ENCODE measurements at places on chromosomes 13 and 19.

DNA sequence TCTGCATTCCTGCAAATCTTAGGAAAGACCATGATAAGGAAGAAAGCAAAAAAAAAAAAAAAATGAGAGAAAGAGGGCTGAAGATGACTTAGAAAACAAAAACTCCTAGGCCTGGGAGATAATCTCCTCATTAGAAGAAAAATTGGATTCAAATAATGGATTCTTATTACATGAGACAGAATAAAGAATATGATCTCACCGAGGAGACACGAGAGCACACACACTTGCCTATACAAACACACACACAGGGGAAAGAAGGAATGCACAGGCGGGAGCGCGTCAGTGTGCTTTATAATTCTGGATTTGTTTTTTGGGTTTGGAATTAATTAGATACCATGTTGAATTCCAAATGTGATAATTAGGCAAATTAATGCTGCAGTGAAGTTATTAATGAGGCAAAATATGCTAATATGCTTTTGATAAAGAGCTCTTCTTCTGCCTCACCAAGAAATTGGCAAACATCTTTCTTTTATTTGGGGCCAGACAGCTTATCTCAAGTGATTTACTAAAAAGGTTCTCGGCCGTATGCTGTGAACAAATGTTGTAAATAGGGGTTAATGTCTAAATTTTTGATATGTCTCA, 36.1 kb upstream of the PCDH8 start:
- DNase-seq, result no peak

DNA sequence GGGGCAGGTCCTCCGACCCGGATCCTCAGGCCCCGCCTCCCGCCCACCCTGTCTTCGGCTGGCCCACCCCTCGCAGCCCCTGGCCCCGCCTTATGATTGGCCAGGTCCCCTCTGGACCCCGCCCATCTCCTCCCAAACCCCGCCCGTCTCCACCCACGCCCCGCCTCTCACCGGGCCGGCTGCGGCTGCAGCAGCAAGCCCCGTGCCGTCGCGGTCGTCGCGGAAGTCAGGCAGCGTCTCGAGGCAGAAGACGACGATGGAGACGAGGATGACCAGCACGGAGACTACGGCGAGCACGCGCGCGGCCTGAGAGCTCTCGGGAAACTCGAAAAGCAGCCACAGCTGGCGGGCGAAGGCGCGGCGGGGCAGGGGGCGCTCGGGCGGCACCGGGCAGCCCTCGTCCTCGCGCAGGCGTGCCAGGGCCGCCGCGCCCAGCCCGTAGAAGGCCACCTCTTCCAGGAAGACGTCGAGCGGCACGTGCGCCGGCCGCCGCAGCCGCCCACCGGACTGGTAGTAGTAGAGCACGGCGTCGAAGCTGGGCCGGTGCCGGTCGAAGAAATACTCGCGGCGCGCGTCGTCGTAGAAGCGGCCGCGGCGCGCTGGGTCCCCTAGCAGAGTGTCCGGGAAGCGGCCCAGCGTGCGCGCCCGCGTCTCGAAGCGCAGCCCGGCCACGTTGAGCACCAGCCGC, 495 bp downstream of the KCNA7 start:
- no peak for DNase-seq

DNA sequence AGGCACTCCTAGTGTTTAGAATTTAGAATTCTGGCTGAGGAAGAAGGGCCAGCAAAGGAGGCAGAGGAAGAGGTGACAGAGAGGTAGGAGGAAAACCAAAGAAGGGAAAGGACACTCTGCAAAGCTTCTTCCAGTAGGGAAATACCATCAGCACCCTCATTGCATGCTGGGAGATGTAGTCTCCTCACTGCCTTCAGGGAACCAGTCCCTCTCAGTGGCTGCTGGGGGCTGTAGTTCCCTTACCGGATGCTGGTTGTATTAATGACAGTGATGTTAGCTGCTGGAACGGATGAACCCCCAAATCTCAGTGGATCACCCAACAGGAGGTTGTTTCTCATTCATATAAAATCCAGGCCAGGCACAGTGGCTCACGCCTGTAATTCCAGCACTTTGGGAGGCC, 10.1 kb downstream of the GRIN2D start:
- DNase-seq, result no peak

DNA sequence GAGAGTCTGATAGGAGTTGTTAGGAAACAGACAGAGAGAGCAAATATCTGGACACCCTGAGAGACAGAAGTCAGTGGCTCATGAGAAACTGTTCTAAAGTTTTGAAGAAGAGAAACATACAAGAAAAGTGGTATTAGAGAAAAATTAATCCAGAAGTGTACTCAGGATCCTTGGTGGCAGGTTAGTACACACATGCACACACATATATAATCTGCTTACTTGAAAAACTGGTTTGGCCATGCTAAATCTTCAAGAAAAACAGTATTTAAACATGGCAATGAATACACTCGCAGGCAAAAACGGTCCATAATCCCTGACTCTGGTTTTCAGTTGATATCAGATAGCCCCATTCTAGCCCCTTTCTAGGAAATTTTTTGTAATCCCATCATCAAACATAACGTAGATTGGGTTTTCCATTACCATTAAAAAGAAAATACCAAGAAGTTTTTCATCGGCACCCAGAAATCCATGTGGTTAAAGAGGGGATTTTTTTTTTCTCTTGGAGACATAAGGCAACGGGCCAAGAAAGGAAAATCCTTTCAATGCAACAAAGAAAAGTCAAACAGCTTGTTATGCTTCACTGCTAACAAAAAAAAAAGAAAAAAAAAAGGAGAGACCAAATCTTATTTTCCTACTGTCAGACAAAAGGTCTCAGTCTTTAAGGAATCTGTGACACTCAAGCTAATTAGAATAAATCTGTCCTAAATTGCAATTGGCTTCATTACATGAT, 178.0 kb upstream of the MIR17HG start:
- no peak for DNase-seq

GRCh38 chr19:31801611-31802010, 452.4 kb upstream of the TSHZ3 start:
- no peak for DNase-seq

DNA sequence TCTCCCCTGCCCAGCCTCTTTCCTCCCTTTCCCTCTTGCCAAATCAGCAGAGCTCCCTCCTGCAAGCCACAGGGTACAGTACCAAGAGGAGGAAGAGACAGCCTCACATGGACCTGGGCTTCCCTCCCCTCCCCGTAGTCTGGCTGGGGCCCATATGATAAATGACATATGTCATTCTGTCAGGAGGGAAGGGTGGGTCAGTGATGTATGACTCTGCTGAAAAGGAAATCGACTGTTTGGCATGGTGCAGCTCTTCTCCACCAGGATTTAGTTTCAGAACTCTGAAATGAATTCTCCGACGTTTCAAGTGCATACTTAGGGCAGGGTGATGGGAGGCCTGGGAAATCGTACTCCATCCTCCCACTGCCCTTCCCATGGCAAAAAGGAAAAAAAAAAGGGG, 9.8 kb downstream of the TSHZ3 start:
- DNase-seq, result no peak

DNA sequence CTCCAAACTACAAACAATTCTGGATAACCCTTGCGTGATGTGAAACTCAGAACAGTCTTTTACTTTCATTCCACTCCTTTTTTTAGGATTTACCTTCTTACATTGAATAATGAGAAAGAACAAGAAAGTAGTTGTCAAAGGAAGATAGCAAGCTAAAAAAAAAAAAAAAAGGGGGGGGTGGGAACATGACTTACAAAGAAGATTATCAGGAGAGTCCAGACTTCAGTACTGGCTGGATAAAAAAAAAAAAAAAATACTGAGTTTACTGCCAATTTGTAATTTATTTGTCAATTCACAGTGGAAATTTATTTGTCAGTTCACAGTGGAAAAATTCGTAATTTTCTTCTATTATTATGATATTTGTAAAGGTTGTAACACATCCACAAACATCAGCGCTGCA, 792.4 kb upstream of the SLITRK5 start:
- DNase-seq, result no peak

DNA sequence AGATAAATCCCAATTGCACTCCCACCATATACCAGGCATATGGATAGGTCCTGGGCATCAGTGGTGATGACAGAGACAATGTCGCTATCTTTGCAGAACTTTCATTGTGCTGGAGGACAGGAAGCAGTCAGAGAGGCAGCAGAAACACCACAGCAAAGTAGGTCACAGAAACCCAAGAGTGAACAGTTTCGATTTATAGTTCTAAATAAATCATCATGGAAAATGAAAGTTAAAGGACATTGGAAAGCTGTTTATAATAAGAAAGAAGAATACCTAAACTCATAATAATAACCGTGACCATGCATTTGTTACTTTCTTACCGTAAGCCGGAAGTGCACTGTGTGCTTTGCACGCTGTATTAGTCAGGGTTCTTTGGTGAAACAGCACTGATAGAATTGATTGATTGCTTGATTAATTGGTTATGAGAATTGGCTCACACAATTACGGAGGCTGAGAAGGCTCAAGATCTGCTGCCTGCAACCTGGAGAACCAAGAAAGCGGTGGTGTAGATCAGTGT, 38.9 kb downstream of the ALOX5AP start:
- DNase-seq, result no peak

DNA sequence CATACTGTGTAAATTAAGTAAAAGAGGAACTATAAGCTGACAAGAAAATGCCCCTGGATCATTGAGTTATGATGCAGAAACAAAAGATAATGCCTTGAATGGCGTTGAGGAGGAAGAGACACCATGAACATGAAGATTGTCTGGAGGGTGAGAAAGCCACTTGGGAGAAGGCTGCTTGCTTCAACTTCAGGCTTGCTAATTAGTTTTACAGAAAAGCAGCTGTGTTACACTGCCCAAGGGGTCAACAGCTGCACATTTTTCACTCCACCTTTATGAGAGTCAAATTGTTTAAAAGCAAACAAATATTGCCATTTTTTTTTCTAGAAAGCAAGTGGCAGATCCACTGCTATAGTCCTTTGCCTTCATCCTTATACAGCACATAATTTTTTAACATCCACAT, 35.5 kb upstream of the KLF12 start:
- no peak for DNase-seq

- no peak for DNase-seq
These were observed 43.0 kb downstream of the RB1 start for GRCh38 chr13:48346583-48346982.

DNA sequence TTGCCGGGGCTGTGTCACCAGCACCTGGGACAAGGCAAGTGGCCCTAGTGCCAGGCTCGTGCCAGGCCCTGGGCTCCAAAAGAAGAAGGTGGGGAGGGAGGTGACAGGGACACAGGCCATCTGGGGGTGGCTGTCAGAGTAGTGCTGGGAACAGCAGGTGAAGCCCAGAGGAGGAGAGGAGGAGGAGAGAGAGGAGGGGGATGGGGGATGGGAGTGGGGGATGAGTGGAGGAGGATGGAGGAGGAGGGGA, 18.7 kb downstream of the LSM4 start:
- no peak for DNase-seq

DNA sequence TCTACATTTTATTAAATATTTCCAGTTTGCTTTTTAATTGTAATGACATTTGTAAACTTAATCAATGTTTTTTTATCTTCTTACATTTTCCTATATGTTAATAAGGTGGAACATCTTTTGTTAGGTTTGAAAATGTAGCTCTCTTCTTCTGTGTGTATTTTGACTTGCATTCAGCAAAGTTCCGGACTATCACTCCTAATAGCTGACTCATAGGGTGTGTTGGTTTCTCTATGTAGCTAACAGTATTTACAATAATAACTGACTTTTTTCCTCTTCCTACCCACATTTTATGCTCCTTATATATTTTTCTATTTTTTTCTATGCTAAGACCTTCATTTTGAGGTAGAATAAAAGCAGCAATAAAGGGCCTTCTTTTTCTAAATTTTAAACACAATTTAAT, 28.1 kb downstream of the MYO16 start:
- DNase-seq, result no peak

DNA sequence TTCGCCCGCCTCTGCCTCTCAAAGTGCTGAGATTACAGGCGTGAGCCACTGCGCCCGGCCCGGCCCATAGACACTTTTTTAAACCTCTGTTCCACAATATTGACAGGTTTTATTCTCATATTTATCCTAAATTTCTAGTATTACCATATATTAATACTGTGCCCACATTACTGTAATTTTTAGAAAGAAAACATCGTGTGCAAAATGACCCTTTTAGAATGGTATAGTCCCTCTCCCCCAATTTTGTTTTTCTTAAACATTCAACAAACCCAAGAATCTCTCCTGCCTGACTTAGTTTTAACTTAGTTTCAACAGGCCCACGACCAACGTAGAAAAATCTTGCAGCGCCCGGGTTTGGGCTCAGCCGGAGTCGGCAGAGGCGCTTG, 9.1 kb downstream of the CDX2 start:
- DNase-seq, result no peak

DNA sequence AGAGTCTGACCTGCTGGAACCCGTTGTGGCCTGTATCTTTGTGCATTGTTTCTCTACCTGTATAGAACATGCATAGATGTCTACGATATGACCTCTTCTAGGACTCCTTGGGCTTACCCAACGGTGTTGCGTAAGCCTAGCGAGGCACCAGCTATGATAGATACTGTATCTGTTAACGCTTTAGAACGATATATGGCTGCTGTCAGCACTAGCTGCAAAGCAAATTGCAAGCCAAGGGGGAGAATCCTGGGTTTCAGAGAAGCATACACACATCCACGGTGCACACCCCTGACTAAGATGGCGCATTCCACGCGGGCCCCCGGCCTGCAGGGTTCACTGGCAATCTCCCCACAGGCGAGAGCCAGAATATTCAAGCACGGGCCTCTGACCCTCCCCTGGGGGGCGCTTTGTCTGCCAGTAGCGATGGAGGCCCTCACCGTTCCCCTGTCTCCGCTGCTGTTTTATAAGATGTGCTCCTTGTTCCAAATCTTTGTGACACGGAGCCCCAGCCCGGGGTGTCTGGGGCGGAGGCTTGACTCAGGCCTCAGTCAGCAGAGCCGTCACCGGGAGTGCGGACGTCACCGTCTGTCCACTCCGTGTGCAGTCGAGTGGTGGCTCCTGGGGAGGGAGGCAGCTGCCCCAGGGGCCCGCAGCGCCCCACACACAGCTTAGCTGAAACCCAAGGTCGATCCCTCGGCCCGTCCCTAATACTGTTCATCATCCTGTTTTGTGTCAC, 12.9 kb upstream of the RPS15 start:
- no peak for DNase-seq

DNA sequence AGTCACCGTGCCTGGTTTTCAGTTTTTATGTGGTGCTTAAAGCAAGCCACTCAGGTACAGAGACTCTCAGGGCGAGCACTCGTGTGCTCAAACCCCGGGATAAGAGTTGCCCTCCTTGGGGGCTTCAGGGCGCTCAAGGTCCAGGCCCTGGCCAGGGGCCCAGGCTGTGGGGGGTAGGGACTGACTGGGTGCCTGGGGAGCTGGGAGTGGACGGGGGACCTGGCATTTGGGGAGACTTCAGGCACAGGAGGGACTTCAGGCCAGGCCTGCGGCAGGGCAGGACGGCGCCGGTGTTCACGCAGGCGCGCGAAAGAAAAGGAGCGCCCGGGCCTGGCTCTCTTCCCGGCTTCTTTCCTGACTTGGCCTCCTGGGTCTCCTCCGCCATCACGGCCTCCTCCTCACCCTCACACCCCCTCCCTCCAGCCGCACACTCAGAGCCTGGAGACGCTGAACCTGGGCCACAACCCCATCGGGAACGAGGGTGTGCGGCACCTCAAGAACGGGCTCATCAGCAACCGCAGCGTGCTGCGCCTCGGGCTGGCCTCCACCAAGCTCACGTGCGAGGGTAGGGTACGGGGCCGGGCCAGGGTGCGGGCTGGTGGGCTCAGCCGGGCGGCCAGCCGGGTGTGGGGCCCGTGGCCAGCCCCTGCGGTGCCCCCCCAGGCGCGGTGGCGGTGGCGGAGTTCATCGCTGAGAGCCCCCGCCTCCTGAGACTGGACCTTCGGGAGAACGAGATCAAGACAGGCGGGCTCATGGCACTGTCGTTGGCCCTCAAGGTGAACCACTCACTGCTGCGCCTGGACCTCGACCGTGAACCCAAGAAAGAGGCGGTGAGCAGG, 16.1 kb downstream of the NKPD1 start:
- DNase-seq, result no peak

GRCh38 chr13:36875961-36876360, 44.1 kb downstream of the SMAD9 start:
- no peak for DNase-seq

All from stimulated activated CD4-positive, alpha-beta T cell treated with anti-CD3 and anti-CD28 coated beads, Interleukin-1b, Interleukin-23, amount 100 ng/mL, for 1 hour (primary cell).